ENCODE measurements at places on chromosomes 12 and 14.
A peak's percentile ranks its signal among the peaks of the same experiment; 100 is the strongest.

- no peak for DNase-seq
Measured at GRCh38 chr12:106985479-106985878, 1.5 kb downstream of the MTERF2 start.

DNA sequence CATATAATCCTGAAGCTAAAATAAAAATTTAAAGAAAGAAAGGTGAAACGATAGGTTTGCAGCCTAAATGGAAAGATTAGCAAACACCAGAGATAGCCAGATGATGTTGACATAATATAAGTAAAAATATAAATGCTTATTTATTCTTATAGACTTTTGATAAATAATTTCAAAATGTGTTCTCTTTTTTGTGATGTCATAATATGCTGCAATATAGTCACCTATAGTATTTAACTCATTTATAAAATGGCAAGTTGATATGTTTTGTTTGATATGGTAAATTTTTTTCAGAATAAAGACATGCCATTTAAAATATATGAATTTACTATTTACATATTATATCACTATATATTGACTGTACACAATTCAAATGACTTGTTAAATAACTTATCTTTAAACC, 813.4 kb downstream of the LRFN5 start:
- DNase-seq = no peak

DNA sequence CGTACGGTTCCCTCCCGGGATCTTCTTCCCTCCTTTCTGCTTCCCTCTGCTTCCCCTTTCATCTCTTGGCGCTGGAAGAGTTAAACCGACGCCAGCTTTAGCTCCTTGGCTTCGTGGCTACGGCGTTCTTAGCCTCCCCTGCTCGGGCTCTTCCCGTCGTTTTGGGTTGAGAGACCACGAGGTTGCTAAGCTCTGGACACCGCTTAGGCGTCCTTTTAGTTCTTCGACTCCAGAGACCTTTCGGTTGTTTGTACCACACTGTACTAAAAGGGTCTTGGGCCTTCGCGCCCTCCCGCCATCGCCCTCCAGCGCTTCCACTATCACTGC, 545 bp downstream of the CPSF2 start:
- peak; percentile 29 for DNase-seq

DNA sequence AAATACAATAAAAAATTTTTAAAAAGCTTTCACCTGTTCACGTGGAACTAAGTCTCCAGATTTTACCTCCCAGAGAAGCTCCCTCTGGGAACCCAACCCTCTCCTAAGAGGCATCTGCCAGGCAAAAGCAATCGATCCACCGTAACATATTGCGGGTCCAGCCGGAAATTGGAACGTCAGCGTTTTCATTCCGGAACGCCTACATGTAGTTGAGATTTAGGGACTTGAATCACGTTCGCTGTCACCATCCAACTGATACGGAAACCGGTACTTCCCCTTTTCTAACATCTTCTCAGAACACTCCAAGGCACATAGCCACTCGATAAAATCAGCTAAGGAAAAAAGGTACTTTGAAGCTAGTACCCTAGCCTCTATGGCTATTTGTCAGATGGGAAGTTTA, 70.3 kb downstream of the COX16 start:
- DNase-seq = peak; percentile 47

GRCh38 chr12:115146453-115146852, 462.5 kb upstream of the TBX3 start:
- no peak for DNase-seq

DNA sequence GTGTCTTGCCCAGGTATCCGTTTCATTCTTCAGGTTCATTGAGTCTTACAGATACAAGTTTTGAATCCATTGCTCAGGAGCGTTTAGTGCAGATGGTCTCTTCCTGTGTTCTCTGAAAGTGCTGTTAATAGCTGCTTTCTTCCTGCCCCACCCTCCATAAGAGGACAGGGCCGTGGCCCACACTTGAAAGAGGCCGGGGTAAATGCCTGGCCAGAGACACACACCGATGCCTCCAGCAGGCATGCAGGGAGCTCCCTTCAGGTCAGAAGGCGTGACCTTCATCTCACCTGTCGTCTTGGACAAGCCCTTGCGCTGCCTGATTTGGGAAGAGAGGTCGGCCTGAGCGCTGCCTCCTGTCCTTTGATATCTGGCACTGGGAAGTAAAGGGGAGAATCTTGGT, 11.6 kb downstream of the PRKAB1 start:
- no peak for DNase-seq

GRCh38 chr14:65840118-65840751, 427.7 kb downstream of the FUT8 start:
- DNase-seq = no peak

DNA sequence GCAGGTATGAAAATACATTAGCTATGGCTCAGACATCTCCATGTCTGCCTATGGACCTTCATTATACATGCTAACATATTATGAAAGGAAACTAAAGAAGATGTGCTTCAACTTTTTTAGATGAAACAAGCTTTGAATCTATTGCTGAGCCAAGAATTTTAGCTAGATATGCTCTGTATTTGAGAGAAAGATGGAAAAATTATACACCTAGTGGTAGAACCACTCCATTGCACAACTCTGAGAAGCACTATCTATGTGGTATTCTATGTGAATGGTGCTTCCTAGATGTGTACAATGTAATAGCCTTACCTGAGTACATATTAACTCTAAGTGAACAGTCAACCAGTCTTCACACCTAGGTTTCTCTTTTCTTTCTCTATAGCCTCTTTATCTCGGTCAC, 17.3 kb downstream of the EPYC start:
- no peak for DNase-seq

DNA sequence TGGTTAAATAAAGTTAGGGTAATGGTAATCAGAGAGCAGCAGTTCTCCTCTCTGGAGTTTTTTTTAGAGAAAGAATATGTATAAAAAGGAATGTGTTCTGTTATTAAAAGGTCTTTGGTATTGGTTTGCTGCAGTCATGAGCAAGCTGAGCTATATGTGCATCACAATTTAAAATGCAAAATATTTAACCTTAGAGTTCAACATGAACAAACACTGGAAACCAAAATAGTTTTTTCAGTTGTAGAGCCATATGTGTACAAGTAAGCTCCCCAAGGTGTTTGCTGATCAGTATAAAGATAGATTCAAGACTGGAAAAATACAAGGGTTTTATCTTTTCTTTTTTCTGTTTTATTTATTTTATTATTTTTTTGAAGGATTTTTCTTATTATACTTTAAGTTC, 245.0 kb downstream of the NUBPL start:
- no peak for DNase-seq

DNA sequence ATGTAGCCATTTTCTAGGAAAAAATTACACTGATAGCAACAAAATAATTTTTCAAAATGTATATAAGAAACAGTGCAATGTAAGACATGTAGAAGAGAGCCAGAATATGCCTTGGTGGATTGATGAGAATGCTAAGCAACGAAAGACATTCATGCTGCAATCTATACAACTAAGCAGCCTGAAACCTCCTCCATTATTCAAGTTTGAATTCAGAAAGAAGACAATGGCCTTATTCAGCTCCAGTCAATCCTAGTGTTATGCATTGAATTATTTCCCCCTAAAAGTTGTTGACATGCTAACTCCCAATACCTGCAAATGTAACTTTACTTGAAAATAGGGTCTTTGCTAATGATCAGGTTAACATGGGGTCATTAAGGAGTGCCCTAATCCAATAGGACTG, 73.5 kb downstream of the BTG1 start:
- no peak for DNase-seq

DNA sequence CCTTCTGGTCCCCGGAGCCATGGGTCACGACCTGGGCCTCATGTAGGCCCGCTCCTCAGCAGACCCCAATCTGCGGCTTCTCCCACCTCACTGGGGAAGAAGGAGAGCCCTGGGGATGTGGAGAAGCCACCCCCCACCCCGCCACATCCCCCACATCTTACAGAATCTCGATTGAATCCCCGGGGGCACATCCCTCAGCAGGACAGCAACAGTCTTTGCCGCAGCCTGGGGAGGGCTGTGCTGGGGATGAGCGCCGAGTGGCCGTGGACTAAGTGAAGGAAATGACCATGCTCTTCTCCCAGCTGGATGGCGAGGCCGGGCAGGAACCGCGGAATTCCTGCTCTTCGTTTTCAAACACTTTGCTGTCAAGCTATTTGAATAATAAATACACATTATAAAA, 169.0 kb upstream of the RTL1 start:
- no peak for DNase-seq

GRCh38 chr14:101075025-101075800, 171.7 kb upstream of the RTL1 start:
- DNase-seq = no peak

DNA sequence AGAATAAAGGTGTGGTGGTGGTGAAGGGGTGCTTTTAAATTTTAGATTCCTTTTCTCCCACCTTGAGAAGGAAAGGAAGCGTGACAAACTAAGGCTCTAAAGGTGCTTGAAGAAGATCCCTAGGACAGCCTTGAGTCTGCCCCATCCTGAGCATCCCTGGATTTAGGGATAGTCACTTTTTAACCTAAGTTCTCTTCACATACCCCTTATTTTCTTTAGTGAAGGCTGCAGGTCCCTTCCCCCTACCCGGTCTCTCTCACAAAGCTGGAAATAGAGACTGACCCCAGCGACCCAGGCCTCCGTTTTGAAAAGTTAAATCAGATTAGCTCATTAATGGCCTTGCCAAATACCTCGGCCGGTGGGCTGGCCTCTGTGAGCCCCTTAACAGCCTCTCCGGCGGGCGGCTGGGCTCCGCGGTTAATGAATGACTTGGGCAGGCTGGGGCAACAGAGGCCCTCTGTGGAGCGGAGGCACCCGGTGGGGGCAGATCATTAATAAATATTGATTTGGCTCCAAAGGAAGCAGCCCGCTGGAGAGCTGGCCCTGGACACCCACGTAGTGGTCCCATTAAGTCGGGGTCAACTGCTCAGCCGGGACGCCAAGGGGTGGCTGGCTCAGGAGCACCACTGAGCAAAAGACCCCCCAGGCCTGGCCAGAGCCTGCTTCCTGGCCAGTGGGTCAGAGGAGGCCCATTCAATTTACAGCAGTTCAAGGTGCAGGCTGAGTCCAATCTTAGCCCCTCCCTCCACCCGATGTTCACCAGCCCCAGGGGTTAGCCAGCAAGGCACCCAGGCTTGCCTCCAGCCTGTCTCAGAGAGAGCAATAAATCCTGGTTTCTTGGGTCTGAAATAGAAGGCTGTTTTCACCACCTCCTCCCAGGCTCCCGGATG, 31.8 kb downstream of the PAH start:
- DNase-seq = no peak

GRCh38 chr14:74618078-74618952, 6.3 kb upstream of the LTBP2 start:
- no peak for DNase-seq

- no peak for DNase-seq
Measured at GRCh38 chr14:56131004-56131864, 13.0 kb downstream of the PELI2 start.

GRCh38 chr12:53483979-53484377, 15.3 kb downstream of the MAP3K12 start:
- no peak for DNase-seq

- DNase-seq = no peak
Measured at GRCh38 chr14:103382376-103382775, 2.8 kb upstream of the MARK3 start.

GRCh38 chr12:130849561-130850417, 10.7 kb upstream of the STX2 start:
- no peak for DNase-seq

GRCh38 chr12:28110329-28110728, 79.9 kb upstream of the CCDC91 start:
- no peak for DNase-seq

DNA sequence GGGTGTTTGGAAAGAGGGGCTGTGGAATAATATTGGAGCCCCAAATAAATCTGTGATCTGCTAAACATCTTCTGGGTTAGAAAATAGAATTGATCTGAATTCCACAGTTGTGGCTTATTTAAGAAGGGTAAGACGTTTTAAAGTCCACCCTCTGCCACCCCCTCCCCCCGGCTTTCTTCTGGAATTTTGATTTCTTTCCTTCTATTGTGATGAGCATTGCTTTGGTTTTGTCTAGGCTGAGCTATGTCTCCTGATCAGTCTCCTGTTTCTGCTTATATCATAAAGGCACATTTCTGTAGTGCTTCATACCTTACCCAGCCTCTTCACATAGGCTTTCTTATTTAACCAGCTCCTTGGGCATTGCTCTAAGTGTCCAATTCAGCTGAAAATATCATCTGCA, 77.3 kb upstream of the SLC38A2 start:
- no peak for DNase-seq

DNA sequence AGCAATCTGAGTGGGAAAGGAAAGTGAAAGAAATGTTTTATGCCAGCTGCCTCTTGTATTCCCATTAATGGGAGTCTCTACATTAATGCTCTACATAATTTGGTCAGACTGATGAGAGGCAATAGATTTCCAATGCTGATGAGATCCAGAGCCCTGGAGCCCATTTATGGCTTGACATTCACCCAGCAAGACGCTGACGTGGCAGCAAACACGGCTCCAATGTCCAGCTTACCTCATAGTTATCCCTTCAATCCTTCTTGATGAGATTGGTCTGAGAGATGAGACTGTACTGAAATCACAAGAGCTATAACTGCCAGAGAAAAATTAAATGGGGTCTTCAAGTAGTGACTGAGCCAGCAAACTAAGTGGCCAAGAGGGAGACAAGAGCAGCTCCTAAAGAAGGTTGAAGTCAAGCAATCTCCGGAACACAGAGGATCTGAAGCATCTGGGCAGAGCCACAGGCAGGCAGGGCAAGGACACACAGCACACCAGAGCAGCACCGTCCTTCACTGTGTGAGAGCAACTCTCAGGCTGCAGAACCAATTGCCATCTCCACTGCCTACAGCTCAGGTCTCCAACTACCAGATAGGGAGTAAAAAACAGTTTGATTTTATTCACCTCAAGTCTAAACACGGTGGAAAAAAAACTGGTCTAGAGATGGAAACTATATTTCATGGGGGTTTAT, 7.3 kb upstream of the MYO1A start:
- no peak for DNase-seq

- no peak for DNase-seq
Measured at GRCh38 chr14:23388996-23389395, 12.2 kb downstream of the CMTM5 start.

Measured in GM10248 (cell line).